ENCODE measurements at places on chromosomes 4 and X. TPM values are rescaled to one million over a fixed set of nuclear protein-coding genes. Genes with fewer than 3 reads are reported as not detected.

DNA sequence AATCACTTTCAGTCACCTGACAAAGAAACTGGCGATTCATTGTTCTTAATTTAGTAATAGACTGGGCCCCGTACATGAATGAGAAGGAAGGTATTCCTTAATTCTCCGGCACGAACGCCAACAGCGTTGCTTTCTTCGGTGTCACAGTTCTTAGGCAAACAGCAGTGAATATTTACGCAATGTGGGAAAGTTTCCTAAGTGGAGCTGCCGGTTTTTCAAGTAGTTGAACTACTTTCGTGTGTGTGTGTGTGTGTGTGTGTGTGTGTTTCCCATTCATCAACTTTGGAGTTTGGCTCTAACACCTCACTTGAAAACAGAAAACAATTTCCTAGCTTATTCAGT is 651 bp downstream of the NXT2 start:
- no peak for DNase-seq

- DNase-seq, result no peak
These were observed 102.1 kb downstream of the ITIH6 start for GRCh38 chrX:54695816-54696487.

GRCh38 chrX:3526731-3527130 is 180.3 kb upstream of the MXRA5 start:
- no peak for DNase-seq

- no peak for DNase-seq
These were observed 14.9 kb downstream of the RPS3A start for GRCh38 chr4:151114338-151114737.

DNA sequence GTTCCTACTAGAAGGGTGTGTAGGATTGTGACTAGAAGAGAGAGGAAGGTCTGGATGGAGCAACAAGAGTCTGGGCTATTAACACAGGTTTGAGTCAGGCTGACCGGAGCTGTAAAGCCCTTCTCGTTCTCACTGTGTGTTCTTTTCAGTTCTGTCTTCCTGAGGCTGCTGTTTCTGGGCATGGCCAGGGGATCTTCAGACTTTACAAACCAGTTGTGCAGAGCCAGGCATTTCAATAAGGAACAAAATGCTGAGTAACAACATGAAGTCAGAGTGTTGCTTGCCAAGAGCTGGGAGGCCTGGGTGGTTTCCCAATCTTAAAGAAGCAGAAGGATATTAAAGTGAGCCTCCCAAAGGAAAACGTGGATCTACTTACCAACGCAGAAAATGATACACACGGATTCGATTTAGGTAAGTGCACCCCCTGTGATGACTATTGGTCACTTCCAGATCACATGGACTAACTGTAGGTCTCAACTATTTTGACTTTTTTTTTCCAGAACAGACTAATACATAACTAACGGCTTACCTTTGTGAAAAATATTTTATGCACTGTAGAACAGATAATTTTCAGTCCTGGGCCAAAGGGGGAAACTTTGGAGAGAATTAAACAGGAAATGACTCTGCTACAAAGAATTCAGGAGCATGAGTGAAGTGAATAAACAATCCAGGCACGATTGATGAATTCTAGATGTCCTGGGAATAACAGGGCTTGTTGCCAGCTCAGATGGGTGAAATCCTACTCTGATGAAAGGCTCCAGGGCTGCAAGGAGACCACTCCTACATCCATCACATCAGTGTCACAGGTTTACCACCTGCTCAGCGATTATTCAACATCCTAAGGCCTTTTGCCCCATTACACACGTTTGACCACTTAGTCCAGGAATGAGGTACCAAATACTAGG is 94.5 kb downstream of the ANXA3 start:
- DNase-seq, result no peak

- DNase-seq, result no peak
These were observed 887 bp upstream of the IL1RAPL2 start for GRCh38 chrX:104564921-104565703.

DNA sequence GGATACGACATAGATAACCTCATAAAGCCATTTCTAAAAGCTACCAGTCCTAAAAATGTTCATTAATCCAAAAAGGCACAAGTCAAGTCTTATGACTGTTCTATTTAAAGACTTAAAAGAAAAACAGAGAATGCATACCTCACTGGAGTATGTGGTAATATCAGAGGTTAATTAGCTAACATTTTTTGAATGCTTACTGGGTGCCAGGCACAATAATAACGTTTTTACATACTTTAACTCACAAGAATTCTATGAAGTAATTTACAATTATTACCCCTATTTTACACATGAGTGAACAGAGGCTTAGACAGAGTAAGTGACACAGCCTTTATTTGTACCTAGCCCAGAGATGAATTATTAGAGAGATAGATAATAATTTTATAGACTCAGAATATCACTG is 207.5 kb downstream of the PDGFC start:
- DNase-seq, result no peak

GRCh38 chrX:15017491-15017890 is 144.3 kb downstream of the MOSPD2 start:
- DNase-seq, result no peak

DNA sequence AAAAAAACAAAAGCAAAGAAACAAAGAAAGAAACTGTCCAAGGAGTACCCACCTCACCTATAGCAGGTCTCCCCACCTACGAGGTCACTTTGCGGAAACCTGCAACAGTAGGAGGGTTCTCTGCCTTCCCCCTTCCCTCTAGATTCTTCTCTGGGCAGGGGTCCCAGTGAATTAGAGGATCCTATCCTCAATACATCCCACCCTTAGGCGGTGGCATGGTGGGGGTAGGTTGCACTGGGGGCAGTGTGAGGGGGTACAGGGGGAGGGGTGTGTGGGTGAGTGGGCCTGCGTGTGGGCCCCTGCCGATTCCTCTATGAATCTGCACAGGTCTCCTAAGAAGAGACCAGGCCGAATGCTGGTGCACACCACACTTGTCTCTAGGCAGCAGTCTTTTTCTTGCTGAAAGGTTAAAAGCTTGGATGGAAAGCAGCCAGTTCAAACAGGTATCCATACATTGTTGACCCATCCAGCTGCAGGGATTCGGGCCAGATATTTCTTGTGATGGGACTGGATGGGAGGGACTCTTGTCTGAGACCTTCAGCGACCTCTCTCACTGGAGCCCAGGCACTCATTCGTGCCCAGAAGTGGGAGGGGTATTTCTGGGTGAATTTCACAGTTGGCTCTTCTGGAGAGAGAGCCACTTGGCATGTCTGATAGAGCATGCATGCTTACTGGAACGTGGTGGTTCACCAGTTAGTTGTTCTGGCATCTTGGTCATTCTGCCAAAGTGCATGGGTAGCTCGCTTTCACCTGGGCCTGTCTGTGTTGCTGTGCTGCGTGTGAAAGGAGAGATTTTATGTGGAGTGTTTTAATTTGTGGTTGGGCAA is 65.6 kb downstream of the NBDY start:
- DNase-seq, result no peak

DNA sequence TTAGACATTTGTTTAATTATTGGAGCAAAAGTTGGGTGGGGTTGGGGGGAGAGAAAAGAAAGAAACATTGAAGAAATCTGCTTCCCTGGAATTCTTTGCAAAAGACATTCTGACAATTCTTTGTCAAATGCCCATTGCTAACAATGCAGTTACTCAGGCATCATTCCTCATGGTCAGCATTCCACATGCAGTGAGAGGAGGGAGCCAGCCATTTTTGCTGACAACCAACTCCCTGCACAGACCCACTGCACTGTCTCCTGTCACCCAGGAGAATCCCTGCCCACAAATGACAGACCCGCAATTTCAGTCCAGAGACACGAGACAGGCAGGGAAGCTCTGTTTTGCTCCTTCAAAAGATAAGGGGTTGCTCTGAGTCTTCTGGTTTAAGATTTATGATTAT is 985.1 kb upstream of the SLIT2 start:
- DNase-seq, result no peak

DNA sequence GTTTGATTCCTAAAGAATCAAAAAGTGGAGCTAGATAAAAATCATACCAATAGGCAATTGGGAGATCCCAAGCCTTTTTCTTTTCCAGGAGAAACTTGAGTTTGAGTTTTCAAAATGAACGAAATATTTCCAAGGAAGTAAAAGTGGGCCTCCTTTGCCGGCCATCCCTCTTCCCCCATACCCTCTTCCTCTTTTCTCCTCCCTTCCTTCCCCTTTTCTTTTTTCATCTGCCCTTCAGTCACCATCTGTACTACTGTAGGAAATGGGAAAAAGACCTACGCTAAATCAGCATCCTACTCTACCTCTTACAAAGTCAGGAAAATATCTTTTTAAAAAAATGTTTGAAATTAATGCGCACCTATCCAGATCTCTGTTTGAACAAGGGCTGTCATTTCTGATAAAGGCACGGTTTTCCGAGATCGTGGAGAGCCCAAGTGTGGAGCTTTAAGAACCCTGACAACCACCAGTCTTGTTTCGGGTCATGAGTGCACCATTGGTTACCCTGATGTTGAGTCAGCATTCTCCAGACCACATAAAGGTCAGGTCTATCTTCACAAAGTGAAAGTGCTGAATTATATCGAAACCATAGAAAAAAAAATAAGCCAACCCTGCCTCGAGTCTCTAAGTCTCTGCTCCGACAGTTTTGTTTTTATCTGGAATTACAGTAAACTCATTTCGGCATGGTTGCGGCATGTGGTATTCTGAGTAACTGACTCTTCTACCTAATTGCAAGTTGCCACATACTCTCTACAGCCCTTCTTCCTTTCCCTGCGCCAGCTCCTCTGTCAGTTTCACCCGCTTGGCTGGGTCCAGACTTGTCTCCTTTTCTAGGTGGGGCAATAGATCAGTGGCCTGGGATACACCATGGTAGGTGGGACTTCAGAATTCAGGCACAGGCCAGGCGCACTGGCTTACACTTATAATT is 140.2 kb upstream of the KLF3 start:
- no peak for DNase-seq

GRCh38 chrX:21764008-21764407 is 6.1 kb upstream of the SMPX start:
- no peak for DNase-seq

DNA sequence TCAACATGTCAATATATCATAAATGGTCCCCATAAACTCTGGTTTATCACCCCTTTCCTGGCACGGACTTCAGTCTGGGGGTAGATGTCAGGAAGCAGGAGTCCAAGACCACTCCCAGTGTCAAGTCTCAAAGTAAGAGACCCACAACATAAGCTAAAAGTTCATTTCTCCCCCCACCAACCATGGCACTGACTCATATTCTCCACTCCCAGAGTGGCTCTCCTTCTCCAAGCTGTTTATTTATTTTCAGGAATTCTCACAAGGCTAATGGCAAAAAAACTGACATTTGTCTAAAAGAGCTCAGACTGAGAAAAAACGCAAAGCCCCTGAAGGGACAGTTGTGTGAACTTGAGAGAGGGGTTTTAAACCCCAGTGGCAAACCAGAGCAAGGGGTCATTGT is 217.0 kb downstream of the RAB28 start:
- no peak for DNase-seq

- DNase-seq, result no peak
These were observed 235.7 kb downstream of the NKX6-1 start for GRCh38 chr4:84263415-84263814.

GRCh38 chr4:68077737-68078136 is 51.9 kb downstream of the TMPRSS11F start:
- no peak for DNase-seq

- DNase-seq, result no peak
These were observed 52.1 kb downstream of the NPY5R start for GRCh38 chr4:163395758-163396157.

DNA sequence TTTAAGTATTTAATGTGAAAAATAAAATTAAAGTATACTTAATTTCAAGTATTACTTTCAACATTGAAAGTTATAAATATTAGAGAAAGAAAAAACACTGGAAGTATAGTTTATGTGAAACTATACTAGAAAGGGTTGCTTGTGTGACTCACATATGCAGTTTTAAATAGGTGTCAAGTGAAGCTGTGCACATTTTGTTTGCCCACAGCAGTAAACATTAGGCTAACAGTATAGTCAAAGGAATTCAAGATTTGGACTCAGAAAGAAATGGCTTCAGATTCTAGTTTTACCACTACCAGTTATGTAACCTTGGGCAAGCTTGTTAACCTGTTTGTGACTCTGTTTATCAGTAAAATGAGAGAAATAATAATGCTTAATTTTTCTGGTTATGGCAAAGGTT is 148.2 kb downstream of the FAM47B start:
- no peak for DNase-seq

- no peak for DNase-seq
These were observed 468.4 kb upstream of the PRKX start for GRCh38 chrX:4181782-4182407.

- DNase-seq, result no peak
These were observed 574.5 kb upstream of the SLIT2 start for GRCh38 chr4:19677211-19677610.

DNA sequence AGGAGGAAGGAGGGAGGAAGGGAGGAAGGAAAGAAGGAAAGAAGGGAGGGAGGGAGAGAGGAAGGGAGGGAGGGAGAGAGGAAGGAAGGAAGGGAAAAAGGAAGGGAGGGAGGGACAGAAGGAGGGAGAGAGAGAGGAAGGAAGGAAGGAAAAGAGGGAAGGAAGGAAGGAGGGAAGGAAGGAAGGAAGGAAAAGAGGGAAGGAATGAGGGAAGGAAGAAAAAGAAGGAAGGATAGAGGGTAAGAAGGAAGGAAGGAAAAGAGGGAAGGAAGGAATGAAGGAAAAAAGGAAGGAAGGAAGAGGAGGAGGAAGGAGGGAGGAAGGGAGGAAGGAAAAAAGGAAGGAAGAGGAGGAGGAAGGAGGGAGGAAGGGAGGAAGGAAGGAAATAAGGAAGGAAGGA is 796.8 kb downstream of the ARAP2 start:
- DNase-seq, result no peak

DNA sequence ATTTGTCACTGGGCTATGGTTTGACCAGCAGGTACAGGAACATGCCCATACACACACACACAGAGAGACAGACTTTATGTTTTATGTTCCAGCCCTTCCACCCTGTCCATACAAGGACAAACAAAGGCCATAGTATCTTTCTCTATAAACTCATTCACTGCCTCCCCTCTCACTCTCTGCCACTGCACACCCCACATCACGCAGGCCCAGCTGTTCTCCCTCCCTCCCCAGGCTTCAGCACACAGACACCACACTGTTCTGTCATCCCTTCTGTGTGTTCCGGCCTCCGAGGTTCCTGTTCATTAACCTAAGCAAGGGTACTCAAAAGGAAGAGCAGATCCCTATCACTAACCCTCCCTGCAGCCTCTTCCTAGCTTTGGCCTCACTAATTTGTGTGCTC is 17.8 kb downstream of the LAS1L start:
- no peak for DNase-seq

DNA sequence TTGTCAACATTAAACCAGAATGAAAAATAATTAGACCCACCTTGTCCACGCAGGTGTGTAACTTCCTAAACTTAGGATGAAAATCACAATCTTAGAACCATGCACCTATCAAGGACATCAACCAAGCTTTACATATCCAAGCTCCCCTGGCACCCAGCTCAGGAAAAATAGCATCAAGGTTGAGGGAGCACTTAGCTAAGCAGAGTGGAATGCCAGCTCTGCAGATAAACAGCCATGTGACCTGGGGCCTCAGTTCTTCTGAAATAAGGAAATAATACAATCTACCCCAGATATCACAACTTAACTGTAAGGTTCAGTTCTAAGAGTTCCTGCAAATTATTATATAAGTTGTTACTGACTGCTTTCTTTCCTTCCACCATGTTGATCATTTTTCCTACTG is 64.7 kb downstream of the DHX15 start:
- DNase-seq, result no peak

GRCh38 chrX:153624196-153625091 is 22.6 kb upstream of the DUSP9 start:
- DNase-seq, result no peak

The GPR82 gene
- total RNA-seq, result 1.7 TPM

The DMD gene
- 15.8 TPM for total RNA-seq

The CASP6 gene
- 132 TPM for total RNA-seq

The CT55 gene
- not detected for total RNA-seq

The USP51 gene
- total RNA-seq, result 0.80 TPM

The MAPK10 gene
- total RNA-seq, result 9.0 TPM

The PF4V1 gene
- not detected for total RNA-seq

The AR gene
- 1.1 TPM for total RNA-seq
